ENCODE measurements at places on chromosomes 11 and 22.

DNA sequence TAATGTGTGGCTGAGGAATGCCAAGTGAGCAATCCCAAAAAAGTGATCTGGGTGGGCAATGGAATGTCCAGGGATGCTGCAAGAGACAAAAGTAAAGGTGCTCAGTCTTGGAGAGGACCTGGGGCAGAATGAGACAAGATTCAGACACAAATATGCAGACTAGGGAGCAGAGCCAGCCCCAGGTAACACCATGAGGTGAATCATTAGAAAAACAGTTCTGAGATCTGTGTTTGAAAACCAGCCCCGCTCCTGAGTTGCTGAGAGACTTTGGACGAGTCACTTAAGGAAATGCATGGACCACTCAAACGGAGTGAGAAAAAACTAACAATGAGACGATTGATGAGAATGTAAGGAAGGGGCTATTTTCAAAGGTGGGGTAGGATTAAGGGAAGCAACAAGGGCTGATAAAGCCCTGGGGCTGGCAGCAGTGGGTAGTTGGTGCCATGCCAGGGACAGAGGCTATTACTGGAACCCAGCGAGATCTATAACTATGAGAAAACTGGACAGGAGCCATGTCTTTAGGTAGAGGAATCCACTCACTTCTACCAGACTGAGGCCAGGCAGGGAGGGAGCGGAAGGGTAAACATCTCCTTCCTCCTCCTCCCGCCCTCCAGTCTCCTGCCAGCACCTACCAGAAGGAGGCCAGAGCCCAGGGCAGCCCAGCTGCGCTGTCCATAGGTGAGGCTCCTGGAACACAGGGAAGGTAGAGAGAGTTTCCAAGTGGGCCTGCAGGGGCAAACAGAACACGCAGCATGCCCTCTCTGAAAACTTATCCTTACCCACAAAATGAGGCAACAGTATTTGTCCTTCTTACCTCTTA lies 130.4 kb upstream of the TEAD1 start:
- DNase-seq, result no peak

GRCh38 chr11:81941998-81942397 lies 791.7 kb downstream of the FAM181B start:
- no peak for DNase-seq

DNA sequence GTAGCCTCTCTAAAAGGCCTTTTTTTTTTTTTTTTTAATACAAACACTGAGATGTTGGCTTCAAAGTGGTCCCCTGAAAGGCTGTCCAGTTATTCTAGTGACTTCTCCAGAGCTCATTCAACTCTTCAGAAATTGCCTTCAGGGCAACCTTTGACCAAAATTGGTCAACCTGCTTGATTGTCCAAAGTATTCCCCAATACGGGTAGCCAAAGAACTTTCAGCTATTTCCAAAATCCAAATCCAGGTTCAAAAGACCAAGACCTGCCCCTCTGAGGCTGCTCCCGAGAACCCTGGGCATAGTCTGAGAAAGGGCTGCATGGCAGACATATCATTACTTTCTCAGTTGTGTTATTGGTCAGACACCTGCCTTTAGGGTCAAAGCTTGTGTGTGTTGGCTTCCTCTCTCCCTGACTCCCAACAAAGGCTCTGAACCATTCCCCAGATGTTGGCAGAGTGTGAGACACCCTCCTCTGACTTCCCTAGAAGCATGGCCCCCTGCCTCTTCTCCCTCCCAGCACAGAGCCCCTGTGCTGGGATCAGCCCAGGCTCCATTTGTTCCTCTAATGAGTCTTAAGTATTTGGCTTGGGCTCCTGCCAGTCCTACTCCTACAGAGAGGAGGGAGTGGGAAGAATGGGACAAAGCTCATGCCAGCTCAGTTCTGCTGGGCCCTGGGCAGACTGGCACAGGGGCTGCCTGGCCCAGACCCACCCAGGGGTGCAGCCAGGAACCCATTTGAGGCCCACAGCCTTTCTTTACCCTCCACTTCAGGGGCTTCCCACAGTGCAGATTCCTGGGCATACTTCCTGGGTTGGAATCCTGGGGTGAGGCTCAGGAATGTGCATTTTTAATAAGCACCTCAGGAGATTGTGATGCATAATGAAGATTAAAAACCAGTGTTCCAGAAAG lies 30.3 kb downstream of the TNKS1BP1 start:
- DNase-seq, result no peak

GRCh38 chr22:44685384-44686056 lies 16.5 kb upstream of the PRR5 start:
- DNase-seq, result peak; percentile 67

DNA sequence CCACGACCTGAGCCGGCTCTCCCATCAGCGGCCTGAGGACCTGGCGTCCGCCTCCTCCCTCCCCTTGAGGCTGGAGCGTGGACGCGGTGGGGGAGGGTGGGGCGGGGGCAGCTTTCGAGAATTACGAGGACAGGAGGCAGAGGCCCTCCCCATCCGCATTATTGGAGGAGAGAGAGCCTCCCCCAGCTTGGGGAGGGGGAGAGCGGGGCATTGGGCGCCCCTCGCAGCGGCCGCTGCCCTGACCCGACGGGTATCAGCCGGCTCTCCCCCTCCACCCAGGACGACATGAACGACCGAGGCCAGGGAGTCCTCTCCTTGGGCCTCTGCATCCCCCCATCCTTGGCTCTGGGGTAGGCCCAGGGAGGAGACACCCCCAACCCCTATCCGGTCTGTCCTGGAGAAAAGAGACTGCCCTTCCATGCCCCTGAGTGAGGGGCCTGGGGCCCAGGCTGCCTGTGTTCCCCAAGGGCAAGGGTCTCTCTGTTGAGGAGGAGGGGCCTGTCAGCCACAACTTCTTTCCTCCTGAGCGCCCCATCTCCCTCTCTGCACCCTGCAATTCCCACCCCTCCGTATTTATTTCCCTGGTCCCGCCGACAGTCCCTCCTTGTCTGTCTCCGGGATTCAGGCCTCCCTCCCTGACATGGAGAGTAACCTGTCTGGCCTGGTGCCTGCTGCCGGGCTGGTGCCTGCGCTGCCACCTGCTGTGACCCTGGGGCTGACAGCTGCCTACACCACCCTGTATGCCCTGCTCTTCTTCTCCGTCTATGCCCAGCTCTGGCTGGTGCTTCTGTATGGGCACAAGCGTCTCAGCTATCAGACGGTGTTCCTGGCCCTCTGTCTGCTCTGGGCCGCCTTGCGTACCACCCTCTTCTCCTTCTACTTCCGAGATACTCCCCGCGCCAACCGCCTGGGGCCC lies 495 bp downstream of the GPR137 start:
- DNase-seq, result no peak

- DNase-seq, result no peak
Measured at GRCh38 chr11:118161786-118162185, 9.2 kb upstream of the SCN4B start.

DNA sequence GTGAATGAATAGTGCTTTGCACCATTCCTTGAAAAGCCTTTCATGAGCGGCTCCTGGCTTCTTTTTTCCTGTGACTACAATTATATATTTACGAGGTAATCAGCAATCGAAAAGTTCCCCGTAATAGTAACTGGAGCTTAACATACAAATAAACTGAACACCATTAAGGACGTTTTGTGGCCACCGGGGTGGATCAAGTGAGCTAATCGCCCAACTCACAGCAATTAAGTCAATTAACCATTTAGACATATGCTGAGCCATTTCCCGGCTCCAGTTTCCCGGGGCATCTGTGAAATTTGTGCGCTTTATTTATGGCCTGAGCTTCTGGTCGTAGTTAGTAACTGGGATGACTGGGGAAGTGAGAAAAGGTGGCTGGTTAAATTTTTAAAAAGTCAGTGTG lies 465.2 kb downstream of the MIAT start:
- DNase-seq, result no peak

GRCh38 chr22:46770726-46771125 lies 8.3 kb downstream of the TBC1D22A start:
- peak; percentile 63 for DNase-seq

DNA sequence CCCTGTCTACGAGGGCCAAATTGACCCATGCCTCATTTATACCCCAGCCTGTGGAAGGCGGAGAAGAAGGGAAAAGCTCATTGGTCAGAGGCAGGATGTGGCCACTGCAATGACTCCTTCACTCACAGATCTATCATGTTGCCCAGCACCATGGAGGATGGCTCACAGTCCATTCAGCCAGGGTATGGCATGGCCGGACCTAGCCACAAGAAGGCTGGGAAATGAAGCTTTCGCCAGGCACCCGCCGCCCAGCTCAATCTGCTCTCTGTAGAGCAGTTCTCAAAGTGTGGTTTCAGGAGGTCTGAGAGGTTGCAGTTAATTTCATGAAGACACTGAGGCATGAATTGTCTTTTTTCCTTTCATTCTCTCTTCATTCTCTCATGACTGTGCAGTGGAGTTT lies 40.6 kb upstream of the LINC01488 start:
- DNase-seq, result no peak

- no peak for DNase-seq
Measured at GRCh38 chr11:16311831-16312230, 44.5 kb downstream of the SOX6 start.

- no peak for DNase-seq
Measured at GRCh38 chr11:17280494-17281127, 4.1 kb downstream of the NUCB2 start.

DNA sequence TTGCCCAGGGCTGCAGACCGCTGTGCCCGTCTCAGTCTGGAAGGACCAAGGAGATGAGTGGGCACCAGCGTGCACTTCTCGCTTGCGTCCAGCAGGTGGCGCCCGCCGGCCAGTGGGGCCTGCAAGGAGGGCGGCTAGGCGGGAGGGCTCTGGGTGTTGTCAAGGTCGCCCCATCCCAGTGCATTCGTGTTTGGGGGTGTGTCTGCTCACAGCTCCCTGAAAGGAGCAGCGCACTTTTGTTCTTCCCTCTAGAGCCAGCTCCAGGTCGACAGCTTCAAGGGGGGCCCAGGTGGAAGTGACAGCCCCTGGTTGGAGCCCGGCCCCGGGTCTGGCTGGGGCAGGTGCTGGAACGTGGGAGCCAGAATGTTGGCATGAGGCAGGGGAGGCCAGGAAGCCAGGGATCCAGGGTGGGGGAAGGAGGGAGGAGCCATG lies 23.4 kb upstream of the MPPED1 start:
- peak; percentile 63 for DNase-seq

- no peak for DNase-seq
Measured at GRCh38 chr22:26453812-26454500, 24.9 kb downstream of the ASPHD2 start.

GRCh38 chr11:63032457-63032856 lies 16.8 kb upstream of the SLC22A8 start:
- DNase-seq, result no peak

GRCh38 chr11:47415091-47415854 lies 6.9 kb downstream of the SLC39A13 start:
- no peak for DNase-seq

GRCh38 chr11:118537409-118537980 lies 6.5 kb downstream of the TMEM25 start:
- DNase-seq, result no peak

DNA sequence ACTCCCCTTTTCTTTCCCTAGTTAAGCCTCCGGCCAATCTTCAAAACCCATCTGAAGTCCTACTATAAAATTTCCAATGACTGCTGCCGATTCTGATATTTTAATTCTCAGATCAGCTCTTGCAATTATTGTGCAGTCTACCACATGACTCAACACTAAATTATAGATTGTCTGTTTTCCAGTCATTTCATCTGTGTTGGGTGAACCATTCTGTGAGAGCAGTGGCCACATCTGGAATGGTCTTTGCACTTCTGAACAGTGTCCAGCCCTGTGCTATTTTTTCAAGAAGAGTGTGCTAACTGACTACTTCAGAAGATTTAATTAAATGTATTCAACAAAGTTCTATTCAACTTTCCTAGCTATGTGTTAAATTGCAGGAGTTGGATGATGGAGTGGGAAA lies 47.2 kb upstream of the MMP7 start:
- DNase-seq, result no peak

- DNase-seq, result no peak
Measured at GRCh38 chr22:30284172-30284571, 5.1 kb downstream of the CASTOR1 start.

GRCh38 chr11:25163421-25163820 lies 666.6 kb downstream of the LUZP2 start:
- no peak for DNase-seq

- peak; percentile 39 for DNase-seq
Measured at GRCh38 chr11:128890543-128891368, at the start of gene KCNJ5. Gene KCNJ5 (plus strand): TSS chr11:128891356. CDS start chr11:128911274, 19,918 bp downstream.

- peak; percentile 76 for DNase-seq
Measured at GRCh38 chr11:3614742-3615171, 27.0 kb downstream of the ART5 start.

DNA sequence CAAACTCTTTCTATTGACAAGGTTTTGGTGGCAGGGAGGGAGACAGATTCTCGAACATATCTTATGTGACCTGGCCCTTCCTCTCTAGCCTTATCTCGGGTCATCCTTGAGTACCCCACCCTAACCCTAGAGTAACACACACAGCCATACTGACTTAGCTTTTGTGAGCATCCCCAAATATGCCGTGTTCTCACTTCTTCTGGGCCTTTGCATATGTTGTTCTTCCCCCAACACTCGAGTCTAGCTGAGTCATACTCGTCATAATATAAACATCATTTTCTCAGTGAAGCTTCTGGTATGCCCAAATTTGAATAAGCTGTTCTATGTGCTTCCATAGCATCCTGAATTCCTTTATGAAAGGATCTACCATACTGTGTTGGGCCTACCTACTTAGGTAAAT lies 8.0 kb downstream of the TTC17 start:
- no peak for DNase-seq

GRCh38 chr11:65810046-65810868 lies 23.4 kb downstream of the OVOL1 start:
- DNase-seq, result no peak

GRCh38 chr11:117424781-117425180 lies 97.1 kb downstream of the CEP164 start:
- no peak for DNase-seq

GRCh38 chr11:2679011-2679676 lies 20.6 kb downstream of the KCNQ1OT1 start:
- DNase-seq, result no peak

GRCh38 chr11:108965306-108966001 lies 300.6 kb downstream of the DDX10 start:
- DNase-seq, result peak; percentile 94

GRCh38 chr11:64276653-64277431 lies 7.6 kb downstream of the BAD start:
- no peak for DNase-seq

- DNase-seq, result no peak
Measured at GRCh38 chr11:45361551-45361950, 75.4 kb upstream of the SYT13 start.

GRCh38 chr11:58866788-58867187 lies 22.3 kb upstream of the GLYATL2 start:
- no peak for DNase-seq

- DNase-seq, result no peak
Measured at GRCh38 chr22:32336771-32337424, 20.8 kb upstream of the RFPL3 start.

- DNase-seq, result peak; percentile 66
Measured at GRCh38 chr11:36427079-36427478, 83.0 kb downstream of the TRAF6 start.

- no peak for DNase-seq
Measured at GRCh38 chr22:22755778-22756100, 111.3 kb downstream of the GGTLC2 start.
